ENCODE measurements at places on chromosomes 6 and 20. TPM values are rescaled to one million over a fixed set of nuclear protein-coding genes. Genes with fewer than 3 reads are reported as not detected.
A peak's percentile ranks its signal among the peaks of the same experiment; 100 is the strongest.

GRCh38 chr6:108528878-108529277 lies 31.8 kb upstream of the FOXO3 start:
- no peaks in the 10 kb centered on the region for H3K36me3 ChIP-seq
- H3K27me3 ChIP-seq: no peaks in the 10 kb centered on the region
- no peaks in the 10 kb centered on the region for H3K4me1 ChIP-seq
- no peak overlapping the region for H3K27ac ChIP-seq

- no peaks in the 10 kb centered on the region for H3K36me3 ChIP-seq
- peak within 1 kb of the TSS; percentile 11 for H3K27ac ChIP-seq
- peak within 1 kb of the TSS; percentile 41 for H3K4me3 ChIP-seq
- peaks cover 10% of the 10 kb centered on the region for H3K27me3 ChIP-seq
- no peak for DNase-seq
Measured at GRCh38 chr20:54475334-54476168, at the start of gene DOK5. Gene DOK5, plus strand, starts transcription at chr20:54475593. Its CDS starts 354 bp downstream, at chr20:54475947.

DNA sequence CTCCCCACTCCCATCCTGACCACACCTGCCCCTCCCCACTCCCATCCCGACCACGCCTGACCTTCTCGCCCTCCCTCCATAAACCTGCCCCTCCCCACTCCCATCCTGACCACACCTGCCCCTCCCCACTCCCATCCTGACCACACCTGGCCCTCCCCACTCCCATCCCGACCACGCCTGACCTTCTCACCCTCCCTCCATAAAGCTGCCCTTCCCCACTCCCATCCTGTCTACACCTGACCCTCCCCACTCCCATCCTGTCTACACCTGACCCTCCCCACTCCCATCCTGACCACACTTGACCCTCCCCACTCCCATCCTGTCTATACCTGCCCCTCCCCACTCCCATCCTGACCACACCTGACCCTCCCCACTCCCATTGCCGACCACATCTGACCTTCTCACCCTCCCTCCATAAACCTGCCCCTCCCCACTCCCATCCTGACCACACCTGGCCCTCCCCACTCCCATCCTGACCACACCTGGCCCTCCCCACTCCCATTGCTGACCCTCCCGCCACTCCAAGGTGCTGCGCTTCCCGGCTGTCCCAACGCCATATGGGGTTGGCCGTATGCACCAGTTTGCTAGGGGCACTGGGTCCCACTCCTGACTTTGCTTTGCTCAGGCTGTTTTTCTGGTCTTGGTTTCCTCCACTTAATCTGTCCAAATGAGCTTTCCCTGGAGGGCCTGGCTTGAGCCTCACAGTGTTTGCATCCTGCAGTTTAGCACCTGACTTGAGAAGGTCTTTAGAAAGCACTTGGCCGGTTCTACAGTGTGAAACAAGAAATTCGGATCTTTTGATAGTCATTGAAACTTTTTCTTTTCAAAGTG lies 2.9 kb downstream of the KIF25 start:
- H3K27me3 ChIP-seq: peaks cover 37% of the 10 kb centered on the region
- DNase-seq: no peak
- H3K4me3 ChIP-seq: no peak overlapping the region
- H3K27ac ChIP-seq: no peak overlapping the region

Gene DEFB132
- not detected for total RNA-seq

GRCh38 chr6:78829407-78829806 lies 37.9 kb upstream of the IRAK1BP1 start:
- no peak overlapping the region for H3K27ac ChIP-seq
- H3K4me1 ChIP-seq: no peaks in the 10 kb centered on the region
- H3K4me3 ChIP-seq: no peak overlapping the region
- no peak for DNase-seq
- H3K27me3 ChIP-seq: no peaks in the 10 kb centered on the region
- no peaks in the 10 kb centered on the region for H3K36me3 ChIP-seq

DNA sequence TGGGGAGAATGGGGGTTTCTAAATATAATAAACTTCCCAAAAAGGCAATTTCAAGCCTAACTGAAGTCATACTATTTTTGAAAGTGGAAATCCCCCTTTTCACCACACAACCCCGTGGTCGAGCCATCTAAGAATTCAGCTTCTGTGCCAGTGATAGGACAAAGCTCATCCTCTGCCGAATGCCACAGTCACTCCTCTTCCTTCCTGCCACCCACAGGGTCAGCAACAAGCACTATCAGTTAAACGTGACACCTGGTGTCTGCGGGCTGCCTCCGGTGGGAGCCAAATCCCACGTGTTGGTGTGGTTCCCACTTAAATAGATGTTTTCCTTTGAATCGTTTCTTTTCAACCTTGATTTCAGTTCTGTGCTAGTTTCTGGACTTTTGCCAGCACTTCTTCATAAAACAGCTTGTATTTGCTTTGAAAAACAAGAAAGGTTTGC lies 60.7 kb downstream of the TNFAIP3 start:
- no peaks in the 10 kb centered on the region for H3K36me3 ChIP-seq
- peak overlapping the region; percentile 28 for H3K4me3 ChIP-seq
- H3K27me3 ChIP-seq: no peaks in the 10 kb centered on the region
- H3K4me1 ChIP-seq: peaks cover 36% of the 10 kb centered on the region
- DNase-seq: no peak
- H3K27ac ChIP-seq: no peak overlapping the region

Gene ZFP64
- total RNA-seq: 15.1 TPM

GRCh38 chr20:32806356-32806755 lies 13.4 kb upstream of the MAPRE1 start:
- H3K27ac ChIP-seq: peak overlapping the region; percentile 5
- no peaks in the 10 kb centered on the region for H3K36me3 ChIP-seq
- DNase-seq: no peak
- H3K27me3 ChIP-seq: no peaks in the 10 kb centered on the region
- H3K4me3 ChIP-seq: no peak overlapping the region

- H3K27ac ChIP-seq: no peak overlapping the region
- no peak for DNase-seq
- H3K36me3 ChIP-seq: no peaks in the 10 kb centered on the region
- H3K4me1 ChIP-seq: peaks cover 75% of the 10 kb centered on the region
Measured at GRCh38 chr6:149751239-149751638, 1.7 kb downstream of the PCMT1 start.

- H3K27ac ChIP-seq: peak within 1 kb of the TSS; percentile 85
- peaks cover 7% of the 10 kb centered on the region for H3K4me1 ChIP-seq
- H3K4me3 ChIP-seq: peak within 1 kb of the TSS; percentile 70
- no peaks in the 10 kb centered on the region for H3K36me3 ChIP-seq
Measured at GRCh38 chr6:132400883-132401617, at the start of gene MOXD1. Gene MOXD1, minus strand, starts transcription at chr6:132401475. Its CDS starts 49 bp downstream, at chr6:132401426.

All from esophagus squamous epithelium (tissue), 5 donors.